ENCODE measurements at places on chromosomes 7 and 10. TPM values are rescaled to one million over a fixed set of nuclear protein-coding genes. Genes with fewer than 3 reads are reported as not detected.

CACNB2 gene
- total RNA-seq: 2.7 TPM

PHYHIPL gene
- total RNA-seq: not detected

GRCh38 chr10:101111547-101111946, 19.6 kb upstream of the TLX1 start:
- DNase-seq: no peak

CHAT gene
- total RNA-seq: not detected

FOXK1 gene
- total RNA-seq: 33.1 TPM

EBF3 gene
- not detected for total RNA-seq

CAMK1D gene
- 21.2 TPM for total RNA-seq

GRCh38 chr10:122176232-122177213, 94.6 kb upstream of the BTBD16 start:
- DNase-seq: no peak

- no peak for DNase-seq
Observed at GRCh38 chr10:103854686-103855391, 537 bp downstream of the SH3PXD2A start.

EVX1 gene
- total RNA-seq: not detected

NAT16 gene
- not detected for total RNA-seq

GRCh38 chr10:2165771-2166460, 428.6 kb upstream of the ADARB2 start:
- peak; percentile 13 for DNase-seq

LBX1 gene
- 0.11 TPM for total RNA-seq

SLC13A4 gene
- not detected for total RNA-seq

GRCh38 chr10:91250341-91250740, 29.9 kb downstream of the PCGF5 start:
- DNase-seq: no peak

GRCh38 chr7:77745746-77746145, 49.5 kb downstream of the RSBN1L start:
- DNase-seq: no peak

TMEM26 gene
- total RNA-seq: 0.69 TPM

- DNase-seq: no peak
Observed at GRCh38 chr10:129965425-129965808, 1.3 kb upstream of the EBF3 start.
